ENCODE measurements at places on chromosomes 5 and 9.

GRCh38 chr9:83027153-83027891, 35.6 kb downstream of the RASEF start:
- DNase-seq, result no peak

DNA sequence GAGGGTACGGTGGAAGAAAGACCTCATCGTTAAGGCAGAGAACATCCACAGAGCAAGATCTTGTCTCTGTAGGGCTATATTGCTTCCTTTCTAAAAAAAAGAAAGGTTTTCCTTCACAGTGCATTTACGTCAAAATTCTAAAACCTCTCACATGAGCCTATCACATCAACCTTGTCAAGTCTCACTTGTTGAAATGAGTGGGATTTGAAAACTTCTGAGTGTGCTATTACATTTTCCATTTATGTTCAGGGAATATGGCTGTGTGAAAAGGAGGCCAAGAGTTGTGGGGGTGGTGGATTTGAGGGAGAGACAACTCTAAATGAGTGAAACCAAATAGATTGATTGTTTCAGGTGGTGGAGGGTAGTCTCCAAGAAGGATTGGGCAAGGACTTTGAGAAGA, 147.1 kb upstream of the MPDZ start:
- no peak for DNase-seq

- no peak for DNase-seq
These were observed 36.1 kb upstream of the STARD4 start for GRCh38 chr5:111548348-111548950.

DNA sequence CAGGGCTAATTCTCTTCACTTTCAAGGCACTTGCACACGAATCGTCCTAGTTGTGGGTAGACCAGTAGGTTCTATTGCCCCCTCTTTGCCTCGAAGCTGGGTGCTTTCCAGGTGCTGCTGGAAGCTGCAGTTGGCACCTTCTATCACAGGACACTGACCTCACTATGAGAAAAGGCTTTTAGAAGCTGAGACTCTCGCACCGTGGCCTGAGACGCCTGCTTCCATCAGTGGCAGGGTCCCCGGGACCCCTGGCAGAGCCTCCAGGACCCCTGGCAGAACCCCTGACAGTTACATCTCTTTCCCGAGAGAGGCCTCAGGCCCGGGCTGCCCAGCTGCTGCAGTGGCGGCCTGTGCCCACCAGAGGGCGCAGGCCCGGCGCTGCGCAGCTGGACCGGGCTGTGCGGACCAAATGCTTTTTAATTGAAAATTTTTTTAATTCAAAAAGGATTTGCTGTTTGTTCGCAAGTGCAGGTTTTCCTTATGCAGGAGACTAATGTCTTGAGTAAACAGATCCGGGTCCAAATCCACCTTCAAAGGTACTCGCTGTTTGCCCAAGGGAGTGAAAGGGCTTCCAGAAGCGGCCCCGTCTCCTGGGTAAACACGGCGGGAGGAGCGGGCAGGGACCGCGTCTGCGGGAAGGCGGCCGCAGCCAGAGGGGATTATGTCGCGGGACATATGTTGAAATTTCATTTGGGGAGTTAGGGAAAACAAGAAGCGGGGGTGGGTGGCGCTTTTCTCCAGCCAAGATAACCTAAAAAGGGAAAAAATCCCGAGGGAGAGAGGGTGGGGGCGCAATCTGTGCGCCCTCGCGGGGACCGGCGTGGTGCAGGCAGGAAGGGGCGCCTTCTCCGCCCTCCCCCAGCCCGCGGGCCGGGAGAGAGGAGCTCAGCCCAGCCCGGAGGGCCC, 114.5 kb upstream of the LMX1B start:
- DNase-seq, result no peak

DNA sequence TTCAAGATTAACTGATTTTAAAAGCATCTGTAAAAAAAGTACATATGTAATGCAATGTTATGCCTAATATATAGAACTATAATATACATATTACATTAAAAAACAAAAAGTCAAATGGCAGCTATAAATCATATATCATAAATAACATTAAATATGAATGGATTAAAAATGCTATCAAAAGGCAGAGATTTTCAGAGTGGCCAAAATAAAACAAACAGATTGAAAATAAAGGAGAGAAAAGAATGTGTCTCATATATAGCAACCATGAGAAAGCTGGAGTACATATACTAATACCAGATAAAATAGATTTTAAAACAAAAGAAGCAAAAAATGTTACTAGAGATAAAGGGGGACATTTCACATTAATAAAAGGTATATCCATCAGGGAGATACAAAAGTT, 38.5 kb downstream of the S1PR3 start:
- no peak for DNase-seq

GRCh38 chr5:95959888-95960666, 1.6 kb downstream of the ELL2 start:
- DNase-seq, result no peak

- no peak for DNase-seq
These were observed 2.1 kb downstream of the ZDHHC21 start for GRCh38 chr9:14690948-14691730.
